ENCODE measurements at places on chromosomes 7 and 10. TPM values are rescaled to one million over a fixed set of nuclear protein-coding genes. Genes with fewer than 3 reads are reported as not detected.

DNA sequence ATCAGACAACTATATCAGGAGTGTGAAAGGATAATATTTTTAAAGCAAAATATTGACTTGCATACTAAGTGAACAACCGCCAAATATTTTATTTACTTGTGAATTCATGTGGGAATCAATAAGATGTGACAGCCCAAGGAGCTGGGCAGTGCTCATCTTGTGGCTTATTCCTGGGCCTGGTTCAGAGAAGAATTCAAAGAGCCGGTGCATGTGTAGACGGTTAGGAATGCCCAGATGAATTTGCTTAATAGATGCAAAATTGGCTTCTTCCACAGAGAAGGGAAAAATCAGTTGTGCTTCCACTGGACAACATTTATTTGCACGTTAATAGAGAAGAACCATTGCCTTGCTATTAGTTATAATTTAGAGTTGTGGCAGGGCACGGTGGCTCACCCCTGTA, 4.4 kb downstream of the MYL7 start:
- DNase-seq: no peak

DNA sequence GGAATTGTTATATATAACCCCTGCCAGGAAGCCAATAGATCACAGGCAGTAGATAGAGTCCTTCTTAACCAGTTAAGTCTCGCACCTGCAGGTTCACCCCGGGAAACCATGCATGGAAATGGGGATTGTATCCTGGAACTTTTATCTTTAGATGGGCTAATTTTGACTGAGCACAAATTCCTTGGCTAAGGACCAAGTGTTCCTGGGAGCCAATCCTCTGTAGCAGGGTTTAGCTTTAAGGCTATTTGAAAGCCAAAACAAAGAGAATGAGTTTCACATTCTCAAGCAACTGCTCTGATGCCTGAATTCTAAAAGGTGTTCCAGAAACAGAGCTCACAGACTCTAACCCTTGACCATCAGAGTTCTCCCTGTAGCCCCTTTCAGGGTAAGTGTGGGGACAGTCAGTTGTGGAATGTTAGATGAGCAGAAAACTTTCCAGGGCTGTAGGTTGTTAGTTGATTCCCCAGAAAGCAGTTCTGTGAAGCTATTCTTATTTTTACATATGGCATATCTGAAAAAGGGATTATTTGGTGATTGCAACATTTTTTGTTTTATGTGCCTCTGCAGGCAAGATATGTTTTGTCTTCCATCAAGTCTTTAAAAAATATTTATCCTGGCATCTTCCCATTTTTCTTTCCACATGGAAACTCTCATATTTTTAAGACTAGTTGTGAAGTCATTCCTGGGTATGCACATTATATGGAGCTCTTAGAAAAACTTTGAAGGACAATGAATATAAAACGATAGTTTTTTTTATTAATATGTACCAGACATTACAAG, 16.2 kb upstream of the NPVF start:
- DNase-seq: no peak

DNA sequence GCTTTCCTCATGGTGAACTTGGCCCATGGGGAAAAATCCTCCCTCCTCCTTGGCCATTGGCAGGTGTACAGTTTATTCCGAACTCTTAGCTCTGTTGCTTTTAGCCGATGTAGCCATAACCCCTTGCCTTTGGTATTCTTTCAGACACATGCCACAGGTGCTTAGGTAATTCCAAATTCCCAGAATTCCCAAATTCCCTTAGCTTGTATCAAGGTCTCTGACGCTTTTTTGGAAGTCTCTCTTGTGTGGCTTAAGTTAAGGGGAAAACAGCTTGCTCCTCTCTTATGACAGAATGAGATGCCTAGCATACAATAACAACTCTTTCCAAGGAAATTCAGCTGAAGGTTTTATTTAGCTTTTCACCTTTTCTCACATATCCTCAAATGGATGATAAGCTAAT, 68.0 kb downstream of the SUGCT start:
- DNase-seq: no peak

GRCh38 chr10:53601260-53601875, 828.8 kb upstream of the MBL2 start:
- DNase-seq: no peak

DNA sequence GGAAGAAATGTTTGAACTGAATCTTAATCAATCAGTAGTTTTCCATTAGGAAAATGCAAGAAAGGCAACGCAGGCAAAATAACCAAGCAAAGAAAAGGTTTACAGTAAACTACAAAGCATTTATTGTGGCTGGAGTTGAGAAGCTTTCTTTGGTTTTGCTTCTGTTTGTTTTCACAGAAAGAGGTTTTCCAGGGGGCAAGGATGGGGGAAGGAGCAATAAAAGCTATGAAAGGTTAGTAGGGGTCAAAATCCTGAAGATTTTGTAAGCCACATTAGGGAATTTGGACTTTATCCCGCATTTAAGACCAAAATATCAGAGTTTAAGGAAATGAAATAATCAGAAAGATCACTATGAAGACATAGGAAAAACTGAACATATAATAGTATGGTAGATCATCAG, 51.1 kb downstream of the NT5C2 start:
- DNase-seq: no peak

The SH2D4B gene
- not detected for polyA plus RNA-seq

The CREB5 gene
- polyA plus RNA-seq: 23.3 TPM

The ZNF503 gene
- polyA plus RNA-seq: 3.3 TPM

The ITPRID1 gene
- polyA plus RNA-seq: not detected

The WEE2 gene
- not detected for polyA plus RNA-seq

The GNG11 gene
- polyA plus RNA-seq: 13.8 TPM

Data from AG04450 (cell line).